ENCODE measurements at places on chromosomes 1 and 21.

- DNase-seq = no peak
Measured at GRCh38 chr1:176479971-176480370, 17.0 kb downstream of the PAPPA2 start.

GRCh38 chr1:228217551-228218344 is 9.9 kb downstream of the OBSCN start:
- no peak for DNase-seq

DNA sequence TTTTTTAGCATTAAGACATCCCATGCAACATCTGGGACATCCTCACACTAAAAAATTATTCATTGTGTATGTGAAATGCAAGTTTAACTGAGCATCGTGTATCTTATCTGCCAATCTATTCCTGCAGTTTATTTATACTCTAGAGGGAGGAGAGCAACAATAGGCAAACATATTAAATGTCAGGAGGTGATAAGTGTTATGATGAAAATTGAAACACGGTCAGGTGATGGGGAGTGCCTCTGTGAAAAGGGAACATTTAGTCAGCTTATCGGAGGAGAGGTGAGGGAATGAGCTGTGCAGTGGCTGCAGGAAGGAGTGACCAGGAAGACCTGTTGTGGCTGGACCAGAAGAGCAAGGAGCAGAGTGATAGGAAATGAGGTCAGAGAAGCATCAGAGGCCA is 775 bp upstream of the EFCAB14 start:
- DNase-seq = no peak

GRCh38 chr1:201739492-201740085 is 89.4 kb upstream of the IPO9 start:
- no peak for DNase-seq

GRCh38 chr1:211587123-211587522 is 8.2 kb upstream of the SLC30A1 start:
- DNase-seq = no peak
